ENCODE measurements at places on chromosomes 3 and 15.

GRCh38 chr15:79339588-79340314 is 28.8 kb downstream of the TMED3 start:
- DNase-seq, result no peak

DNA sequence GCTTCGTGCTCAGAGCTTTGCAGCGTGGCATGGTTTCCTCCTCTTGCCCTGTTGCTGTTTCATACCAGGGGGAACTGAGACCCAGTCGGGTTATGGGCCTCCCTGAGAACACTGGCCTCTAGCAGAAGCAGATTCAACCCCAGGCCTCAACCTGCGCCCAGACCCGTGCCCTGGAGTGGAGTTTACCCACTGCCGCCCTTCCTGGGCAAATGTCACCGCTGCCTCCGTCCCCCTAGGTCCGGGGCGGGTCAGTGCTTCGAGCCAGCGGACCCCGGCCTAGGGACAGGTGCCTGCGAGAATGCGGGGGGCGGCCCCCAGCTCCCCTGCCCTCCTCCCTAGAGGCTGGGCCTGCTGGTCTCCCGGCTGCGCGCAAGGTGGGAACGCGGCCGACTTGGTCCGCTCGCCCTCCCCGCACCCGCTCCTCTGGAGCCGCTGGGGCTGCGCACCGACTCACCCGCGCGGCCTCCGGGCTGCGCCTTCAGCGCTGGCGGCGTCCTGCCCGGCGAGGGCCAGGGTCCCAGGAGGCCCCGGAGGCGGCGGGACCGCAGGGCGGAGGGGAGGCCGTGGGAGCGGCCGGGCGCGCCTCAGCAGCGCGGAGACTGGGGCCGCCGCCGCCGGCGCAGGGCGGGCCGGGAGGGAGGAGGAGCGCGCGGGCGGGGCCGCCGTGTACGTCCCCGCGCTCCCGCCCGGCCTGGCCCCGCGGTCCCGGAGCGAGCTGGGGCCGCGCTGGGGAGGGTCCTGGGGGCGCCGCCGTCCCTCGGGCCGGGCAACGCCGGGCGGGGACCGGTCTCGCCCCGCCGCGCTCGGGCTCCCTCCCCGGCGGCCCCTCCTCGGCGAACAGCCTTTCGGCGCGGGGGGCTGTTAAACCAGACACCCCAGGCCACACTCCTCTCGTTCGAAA is at the start of gene PIGZ:
Gene PIGZ, minus strand, starts transcription at position 601 of the 901 bp plus-strand sequence. CDS start 16,802 bp downstream, outside the sequence.
- peak; percentile 56 for DNase-seq

GRCh38 chr3:149174901-149175300 is 45.5 kb downstream of the HPS3 start:
- DNase-seq, result no peak

DNA sequence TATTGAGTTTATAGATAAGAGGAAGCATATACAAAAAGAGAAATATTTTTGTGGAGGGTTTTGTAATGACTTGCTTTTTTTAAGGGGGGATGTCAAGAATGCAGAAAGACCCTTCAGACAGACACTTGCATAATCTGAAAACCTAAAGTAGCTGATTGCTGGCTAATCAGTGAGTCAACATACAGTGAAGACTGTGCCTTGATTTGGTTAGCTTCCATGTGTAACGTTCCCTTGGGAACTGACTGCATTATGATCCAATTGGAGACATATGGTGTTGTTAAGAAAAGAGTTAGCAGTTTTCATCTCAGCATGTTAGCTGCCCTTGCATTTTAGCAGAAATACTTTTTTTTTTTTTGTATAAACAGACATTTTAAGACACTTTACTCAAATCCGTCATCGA is 483.2 kb downstream of the RBMS3 start:
- no peak for DNase-seq

DNA sequence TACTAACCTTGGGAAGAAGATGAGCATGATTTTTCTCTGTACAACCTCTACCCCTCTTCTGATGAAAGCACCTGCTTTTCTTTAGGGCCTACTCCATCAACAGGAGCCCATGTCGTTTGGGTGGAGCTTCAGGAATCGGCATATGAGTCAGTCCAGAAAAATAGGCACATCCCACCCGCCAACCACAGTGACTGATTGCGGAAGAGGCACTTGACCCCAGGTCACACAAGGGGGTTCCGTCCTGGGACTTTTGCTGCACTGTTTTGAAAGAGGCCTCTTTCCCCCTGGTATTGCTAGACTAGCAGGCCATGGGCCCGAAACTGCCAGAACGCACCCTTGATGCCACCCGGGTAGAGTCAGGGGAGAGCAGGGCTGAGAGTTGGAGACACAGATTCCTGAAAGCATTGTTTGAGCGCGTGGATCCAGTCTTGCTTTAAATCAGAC is 19.3 kb upstream of the NRROS start:
- no peak for DNase-seq

- no peak for DNase-seq
These were observed 37.3 kb downstream of the DZIP1L start for GRCh38 chr3:138078096-138078495.

GRCh38 chr3:47469616-47470015 is 6.1 kb downstream of the SCAP start:
- no peak for DNase-seq

DNA sequence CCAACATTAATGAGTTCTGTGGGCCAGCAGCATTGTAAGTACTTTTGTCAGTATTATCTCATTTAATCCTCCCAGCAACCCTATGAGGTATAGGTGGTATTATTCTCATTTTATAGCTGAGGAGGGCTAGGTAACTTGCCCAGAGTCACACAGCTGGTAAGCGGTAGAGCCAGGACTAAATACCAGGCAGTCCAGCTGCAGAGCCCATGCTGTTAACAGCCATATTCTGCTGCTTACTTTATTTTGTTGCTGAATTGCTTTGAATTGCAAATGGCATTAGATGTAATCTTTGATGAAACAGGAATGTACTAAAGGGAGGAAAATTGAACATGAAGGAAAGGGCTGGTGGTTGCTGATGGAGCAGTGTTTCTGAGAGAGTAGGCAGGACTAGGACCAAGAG is 19.6 kb downstream of the OXNAD1 start:
- DNase-seq, result no peak

- peak; percentile 78 for DNase-seq
These were observed 37.0 kb downstream of the CDC25A start for GRCh38 chr3:48151058-48151806.

GRCh38 chr3:175593331-175593730 is 734.2 kb downstream of the NAALADL2 start:
- no peak for DNase-seq
